ENCODE measurements at places on chromosomes 5 and 9.
A peak's percentile ranks its signal among the peaks of the same experiment; 100 is the strongest.

- no peak for DNase-seq
These were observed 373.4 kb upstream of the CTNND2 start for GRCh38 chr5:12277504-12278192.

DNA sequence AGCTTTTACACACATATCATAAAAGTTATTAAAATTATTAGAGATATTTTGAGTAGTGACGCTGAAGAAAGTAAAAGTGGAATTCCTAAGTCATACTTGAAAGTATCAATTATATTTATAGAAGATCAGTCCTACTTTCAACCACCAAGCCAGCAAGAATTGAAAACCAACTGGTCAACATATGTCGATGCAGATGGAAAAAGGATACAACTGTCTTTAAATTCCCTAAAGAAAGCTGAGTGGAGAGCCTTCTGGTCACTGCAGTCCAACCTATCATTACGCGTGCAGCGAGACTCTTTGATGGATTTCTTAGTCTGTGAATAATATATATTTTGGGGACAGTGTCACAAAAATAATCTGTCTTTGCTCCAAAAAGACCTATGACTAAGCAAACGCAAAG is 15.3 kb downstream of the MEF2C start:
- no peak for DNase-seq

DNA sequence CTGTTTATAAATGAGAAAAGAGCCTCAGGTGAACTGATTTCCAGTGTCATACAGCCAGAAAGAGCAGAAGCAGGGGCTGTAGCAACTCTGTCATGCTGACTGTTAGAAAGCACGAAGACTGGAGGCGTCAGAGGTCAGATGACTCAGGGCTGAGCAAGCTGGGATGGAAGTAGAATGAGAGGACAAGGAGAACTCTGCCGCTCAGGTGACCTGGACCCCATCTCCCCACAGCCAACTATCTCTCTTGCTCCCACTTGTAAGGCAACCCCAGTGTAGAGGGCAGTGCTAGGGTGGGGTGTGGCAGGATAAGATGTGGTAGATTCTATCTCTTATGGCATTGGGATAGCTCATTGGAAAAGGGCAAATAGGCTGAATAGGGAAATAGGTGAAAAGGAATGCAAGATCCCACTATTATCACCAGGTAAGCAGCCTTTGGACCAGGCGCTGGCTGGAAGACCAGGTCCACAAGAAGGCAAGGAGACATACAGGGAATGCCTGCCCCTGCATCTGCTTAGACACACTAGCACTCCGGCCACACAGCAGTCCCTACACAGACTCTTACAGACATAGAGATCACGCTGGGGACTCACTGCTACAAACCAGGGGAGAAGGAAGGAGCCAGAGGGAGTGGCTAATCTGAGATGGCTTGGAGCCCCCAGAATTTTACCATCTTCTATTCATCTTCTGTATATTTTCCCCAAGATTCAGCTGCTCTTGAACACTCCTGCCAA is 21.2 kb upstream of the LOX start:
- DNase-seq = peak; percentile 88

GRCh38 chr5:59506285-59506877 is 387.1 kb downstream of the PDE4D start:
- peak; percentile 50 for DNase-seq

GRCh38 chr5:67102708-67103107 is 93.9 kb downstream of the CD180 start:
- no peak for DNase-seq

GRCh38 chr9:107866711-107867311 is 377.2 kb upstream of the KLF4 start:
- peak; percentile 3 for DNase-seq

DNA sequence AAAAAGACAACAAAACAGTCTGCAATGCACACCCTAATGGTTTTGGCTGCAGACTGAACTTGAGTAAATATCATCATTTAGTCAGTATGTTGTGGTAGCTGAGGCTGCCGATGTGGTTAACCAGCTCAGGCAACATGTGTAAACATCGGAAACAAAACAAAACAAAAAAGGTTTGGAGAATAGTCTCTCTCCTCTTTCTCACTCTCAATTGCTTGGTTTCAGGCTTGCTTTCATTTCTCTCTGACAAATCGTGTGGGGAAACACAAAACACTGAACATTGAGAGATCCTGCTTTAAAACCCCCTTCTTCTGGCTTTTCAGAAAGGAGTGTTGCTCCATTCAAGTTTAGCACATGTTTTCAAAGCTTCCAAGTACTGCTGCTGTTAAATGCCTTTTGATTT is 453.3 kb downstream of the BNC2 start:
- peak; percentile 73 for DNase-seq

- peak; percentile 17 for DNase-seq
These were observed 8.4 kb upstream of the FAM120AOS start for GRCh38 chr9:93461821-93462220.

DNA sequence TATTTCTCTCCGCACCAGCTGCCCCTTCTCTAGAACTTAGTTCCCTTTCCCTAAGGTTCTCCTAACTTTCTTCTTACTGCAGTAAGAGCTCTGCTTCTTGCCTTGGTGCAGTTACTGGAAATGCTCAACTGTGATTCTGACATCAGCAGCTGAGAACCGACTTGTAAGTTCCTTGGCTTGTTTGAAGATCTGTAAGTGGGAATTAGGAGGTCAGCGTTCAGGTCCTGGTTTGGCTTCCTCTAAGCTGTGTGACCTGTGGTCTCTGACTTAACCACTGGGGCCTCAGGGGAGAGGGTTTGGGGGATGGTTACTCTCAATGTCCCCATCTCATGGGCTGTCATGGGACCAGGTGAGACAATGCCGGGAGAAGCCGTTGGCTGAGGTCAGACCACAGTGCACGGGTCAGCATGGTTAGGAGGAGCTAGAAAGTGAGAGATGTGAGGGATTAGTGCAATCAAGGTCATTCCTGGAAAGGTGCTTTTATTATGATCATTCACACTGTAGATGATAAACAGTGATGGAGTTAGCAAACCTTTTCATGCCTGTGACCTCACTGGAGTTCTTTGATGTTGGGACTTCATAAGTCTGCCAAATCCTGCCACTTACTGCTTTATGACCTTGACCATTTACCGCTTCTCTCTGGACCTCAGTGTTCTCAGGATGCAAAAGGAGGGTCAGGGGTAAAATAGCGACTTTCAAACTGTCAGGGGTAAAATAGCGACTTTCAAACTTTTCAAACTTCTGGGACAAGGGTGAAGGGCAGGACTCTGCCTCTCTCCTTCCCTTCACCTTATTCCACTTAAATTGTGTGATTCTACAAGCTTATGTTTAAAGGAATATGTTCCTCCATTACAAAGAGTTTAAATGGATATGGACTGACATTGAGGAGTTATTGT is 7.3 kb downstream of the PAPPA start:
- DNase-seq = no peak

GRCh38 chr9:133334161-133334560 is 1.8 kb downstream of the SURF6 start:
- DNase-seq = no peak

- DNase-seq = no peak
These were observed 32.1 kb upstream of the FCN2 start for GRCh38 chr9:134848504-134848903.

DNA sequence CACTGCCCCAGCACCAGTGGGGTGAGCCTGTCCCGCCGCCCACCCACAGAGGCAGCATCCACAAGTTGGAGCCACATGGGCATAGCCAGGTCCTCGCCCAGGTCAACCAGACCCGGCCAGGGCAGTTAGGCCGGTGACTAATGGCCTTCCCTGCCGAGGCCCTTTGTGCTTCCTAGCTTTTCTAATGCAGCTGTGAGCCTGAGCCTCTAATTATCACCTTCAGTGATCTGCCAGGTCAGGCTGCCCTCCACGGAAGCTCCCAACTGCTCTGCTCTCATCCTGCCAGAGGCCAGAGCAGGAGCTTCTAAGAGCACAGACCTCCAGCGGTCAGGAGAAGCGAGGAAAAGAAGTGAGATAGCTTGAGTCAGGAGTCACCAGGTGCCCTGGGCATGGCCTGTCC is 87.1 kb upstream of the PPP1R26 start:
- DNase-seq = no peak

GRCh38 chr5:21181609-21182125 is 1193.7 kb upstream of the CDH18 start:
- DNase-seq = no peak

- no peak for DNase-seq
These were observed 13.0 kb upstream of the SCGB3A1 start for GRCh38 chr5:180604271-180604670.

DNA sequence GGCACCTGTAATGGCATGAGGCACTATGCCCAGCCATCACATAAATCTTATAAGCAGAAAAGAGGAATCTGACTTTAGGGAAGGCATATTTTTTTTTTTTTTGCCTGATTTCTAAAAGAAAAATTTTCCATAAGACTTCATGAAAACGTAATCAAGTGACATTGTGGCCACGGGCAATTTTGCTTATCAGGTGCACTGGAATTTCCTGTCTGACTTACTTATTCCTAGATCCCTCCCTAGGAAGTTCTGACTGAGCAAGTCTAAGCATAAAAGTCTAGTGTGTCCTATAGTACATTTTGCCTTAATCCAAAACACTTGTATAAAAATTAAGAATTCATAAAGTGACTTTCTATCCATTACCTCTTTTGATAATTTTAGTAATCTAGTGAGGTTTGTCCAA is 12.5 kb downstream of the C5orf46 start:
- peak; percentile 75 for DNase-seq

- peak; percentile 96 for DNase-seq
These were observed 527.7 kb upstream of the WWC1 start for GRCh38 chr5:167763772-167764171.

GRCh38 chr9:88680041-88680440 is 145.1 kb downstream of the NXNL2 start:
- DNase-seq = no peak

DNA sequence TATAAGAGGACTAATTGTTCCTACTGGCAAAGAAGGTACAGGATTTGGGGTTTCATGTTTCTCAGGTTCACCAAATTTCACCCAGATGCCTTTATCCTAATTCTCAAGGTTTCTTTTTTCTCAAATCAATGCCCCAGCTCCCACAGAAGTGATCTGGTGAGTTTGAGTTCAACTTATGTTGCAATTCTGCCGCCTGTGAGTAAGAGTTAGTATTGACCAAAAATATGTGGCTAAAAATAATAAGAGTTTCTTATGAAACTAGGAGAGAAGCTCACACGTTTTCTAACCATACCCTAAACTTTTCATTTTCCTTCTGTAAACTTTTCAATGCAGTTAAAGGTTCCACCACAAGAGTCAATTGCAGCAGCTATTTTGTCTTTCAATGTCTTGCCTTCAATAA is 15.1 kb downstream of the SLCO6A1 start:
- peak; percentile 27 for DNase-seq

- DNase-seq = no peak
These were observed 27.3 kb upstream of the GRHPR start for GRCh38 chr9:37395229-37395628.

DNA sequence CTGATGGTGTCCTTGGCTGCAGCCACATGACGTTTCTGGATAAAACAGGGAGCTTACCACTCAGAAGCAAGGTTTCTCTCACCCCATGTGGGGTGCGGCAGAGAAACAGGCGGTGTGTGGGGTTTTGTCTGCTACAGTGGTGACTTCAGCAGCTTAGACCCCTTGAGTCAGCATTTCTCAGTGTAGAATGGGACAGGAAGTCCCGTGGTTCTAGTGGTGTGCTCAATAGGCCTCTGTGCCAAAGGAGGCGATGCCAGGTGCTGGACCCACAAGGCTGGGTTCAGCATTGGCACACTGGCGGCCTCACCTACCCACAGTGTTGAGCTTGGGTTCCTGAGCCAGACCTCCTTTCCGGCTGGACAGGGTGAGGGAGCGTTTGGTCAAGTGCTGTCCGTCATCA is 125.2 kb upstream of the SMIM23 start:
- no peak for DNase-seq

GRCh38 chr5:94028001-94028400 is 286.6 kb upstream of the POU5F2 start:
- DNase-seq = peak; percentile 55

- DNase-seq = no peak
These were observed 272.0 kb downstream of the DENND1A start for GRCh38 chr9:123657941-123658340.

DNA sequence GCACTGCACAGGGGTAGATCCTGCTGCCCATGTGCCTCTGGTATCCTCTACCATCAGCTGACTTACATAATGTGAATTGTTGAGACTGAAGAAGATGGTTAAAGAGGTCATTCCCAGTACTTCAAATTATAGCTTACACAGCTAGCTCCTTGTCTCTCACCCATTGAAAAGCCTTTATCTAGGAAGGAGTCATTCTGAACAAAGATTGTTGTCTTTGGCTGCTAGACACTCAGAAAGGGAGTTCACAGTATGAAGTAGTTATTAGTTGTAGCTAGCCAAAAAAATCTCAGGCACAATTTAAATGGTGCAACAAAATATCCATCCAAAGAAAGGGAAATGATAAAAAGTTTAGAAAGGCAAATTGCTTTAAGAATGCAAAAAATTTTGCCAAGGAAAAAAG is 102.0 kb upstream of the NREP start:
- no peak for DNase-seq

DNA sequence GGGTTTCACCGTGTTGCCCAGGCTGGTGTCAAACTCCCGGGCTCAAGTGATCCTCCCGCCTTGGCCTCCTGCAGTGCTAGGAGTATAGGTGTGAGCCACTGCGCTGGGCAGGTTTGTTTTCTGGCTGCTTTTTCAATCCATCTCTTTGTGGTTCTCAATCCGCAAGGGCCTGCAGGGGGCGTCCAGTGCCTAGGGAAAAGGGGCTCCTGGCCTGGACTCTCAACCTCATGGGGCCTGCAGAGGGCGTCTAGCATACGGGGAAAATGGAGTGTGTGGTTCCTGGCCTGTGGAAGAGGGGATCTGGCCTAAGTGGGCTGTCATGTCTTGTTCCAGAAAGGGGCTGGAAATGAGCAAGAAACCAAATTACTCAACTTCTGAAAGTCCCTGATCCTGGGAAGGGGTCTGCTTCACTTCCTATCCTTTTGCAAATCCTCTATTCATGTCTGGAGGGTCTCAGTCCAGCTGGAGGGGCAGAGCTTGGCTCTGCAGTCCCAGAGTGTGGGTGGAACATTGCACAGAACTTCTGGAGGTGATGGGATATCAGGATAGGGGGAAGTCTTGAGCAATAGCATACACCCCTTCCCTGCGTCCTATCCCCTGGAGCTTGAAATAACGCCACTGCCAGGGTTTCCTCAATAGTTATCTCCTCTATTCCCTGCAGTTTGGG is 12.7 kb upstream of the CCL27 start:
- DNase-seq = peak; percentile 36

DNA sequence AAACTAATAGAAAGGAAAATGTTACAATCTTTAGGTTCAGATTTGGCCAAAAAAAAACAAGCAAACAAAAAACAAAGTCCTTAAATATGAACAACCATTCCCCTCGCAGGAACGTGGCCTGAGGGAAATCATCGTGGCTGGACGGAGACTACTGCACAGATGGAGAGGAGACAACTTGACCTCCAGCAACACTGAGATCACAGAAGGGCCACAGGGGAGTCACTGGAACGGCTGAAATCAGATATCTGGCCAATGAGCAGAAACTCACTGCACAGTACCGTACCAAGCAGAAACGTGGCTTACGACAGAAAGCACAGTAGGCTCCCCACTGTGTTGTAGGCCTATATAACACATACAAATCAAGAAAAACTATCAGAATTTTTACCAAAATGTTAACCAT is 27.7 kb downstream of the CAMSAP1 start:
- DNase-seq = no peak
